Gastroesophageal sphincter (tissue), 4 donors: ENCODE measurements at places on chromosomes 6 and 20. TPM values are rescaled to one million over a fixed set of nuclear protein-coding genes. Genes with fewer than 3 reads are reported as not detected.

Gene MDFI
- total RNA-seq, result not detected

Gene SNAP91
- 9.4 TPM for total RNA-seq

Gene IYD
- total RNA-seq, result not detected

Gene MUC22
- total RNA-seq, result not detected

- no peak for ATAC-seq
Measured at GRCh38 chr6:10591422-10592160, 70.4 kb downstream of the GCNT2 start.

GRCh38 chr6:14516956-14517355 lies 399.4 kb downstream of the CD83 start:
- ATAC-seq, result peak; percentile 54

DNA sequence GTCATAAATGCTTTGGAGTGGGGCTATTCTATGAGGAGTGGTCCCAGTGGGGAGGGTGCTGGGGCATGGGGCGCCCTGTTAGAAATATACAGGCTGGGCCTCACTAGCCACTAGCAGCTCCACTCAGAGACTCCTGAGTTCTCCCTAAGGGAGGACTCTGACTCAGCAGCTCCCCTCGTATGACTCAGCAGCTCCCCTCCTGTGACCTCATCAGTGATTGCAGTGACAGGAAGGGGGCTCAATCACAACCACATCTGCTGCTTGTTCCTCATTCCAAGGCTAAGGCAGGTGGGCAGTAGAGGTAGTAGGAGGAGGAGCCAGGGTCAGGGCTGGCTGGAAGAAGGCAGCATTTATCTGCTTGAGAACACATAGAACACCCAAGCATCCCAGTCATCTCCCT lies 73.7 kb downstream of the PRND start:
- ATAC-seq, result peak; percentile 73

DNA sequence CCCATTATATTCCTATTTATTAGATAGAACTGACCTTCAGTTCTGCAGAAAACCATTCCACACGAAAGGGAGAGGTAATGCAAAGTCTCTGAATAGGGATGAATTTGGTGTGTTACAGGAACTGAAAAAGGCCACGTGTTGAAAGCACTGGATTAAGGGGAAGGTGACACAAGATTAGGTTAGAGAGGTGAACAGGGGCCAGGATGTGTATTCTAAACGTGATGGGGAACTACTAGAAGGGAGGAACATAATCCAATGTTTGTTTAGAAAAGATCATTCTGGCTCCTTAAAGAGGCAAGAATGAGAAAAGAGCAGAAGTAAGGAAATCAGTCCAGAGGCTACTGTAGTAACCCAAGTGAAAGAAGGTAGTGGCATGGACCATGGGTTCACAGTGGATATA lies 6.3 kb upstream of the ZKSCAN8 start:
- ATAC-seq, result no peak

DNA sequence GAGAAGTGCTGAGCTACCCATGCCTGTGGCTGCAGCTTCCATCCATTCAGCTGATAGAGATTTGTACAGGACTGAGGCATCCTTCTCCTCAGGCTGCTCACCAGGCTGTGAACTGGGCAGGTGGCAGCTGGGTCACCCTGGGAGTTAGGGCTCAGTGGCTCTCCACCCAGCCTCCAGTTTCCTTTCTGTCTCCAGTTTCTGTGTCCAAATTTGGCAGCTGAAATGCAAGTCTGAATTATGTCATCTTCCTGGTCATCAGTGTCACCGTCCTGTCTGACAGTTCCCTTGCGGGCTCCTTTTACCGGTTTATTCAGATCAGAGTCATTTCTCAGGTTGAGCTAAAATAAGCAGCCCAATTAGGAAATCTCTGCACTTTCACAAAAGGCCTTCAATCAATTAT lies 93.3 kb downstream of the EDN1 start:
- no peak for ATAC-seq

GRCh38 chr20:12014736-12015135 lies 97.0 kb downstream of the BTBD3 start:
- ATAC-seq, result no peak

- ATAC-seq, result no peak
Measured at GRCh38 chr6:110898111-110898510, 23.5 kb downstream of the AMD1 start.

DNA sequence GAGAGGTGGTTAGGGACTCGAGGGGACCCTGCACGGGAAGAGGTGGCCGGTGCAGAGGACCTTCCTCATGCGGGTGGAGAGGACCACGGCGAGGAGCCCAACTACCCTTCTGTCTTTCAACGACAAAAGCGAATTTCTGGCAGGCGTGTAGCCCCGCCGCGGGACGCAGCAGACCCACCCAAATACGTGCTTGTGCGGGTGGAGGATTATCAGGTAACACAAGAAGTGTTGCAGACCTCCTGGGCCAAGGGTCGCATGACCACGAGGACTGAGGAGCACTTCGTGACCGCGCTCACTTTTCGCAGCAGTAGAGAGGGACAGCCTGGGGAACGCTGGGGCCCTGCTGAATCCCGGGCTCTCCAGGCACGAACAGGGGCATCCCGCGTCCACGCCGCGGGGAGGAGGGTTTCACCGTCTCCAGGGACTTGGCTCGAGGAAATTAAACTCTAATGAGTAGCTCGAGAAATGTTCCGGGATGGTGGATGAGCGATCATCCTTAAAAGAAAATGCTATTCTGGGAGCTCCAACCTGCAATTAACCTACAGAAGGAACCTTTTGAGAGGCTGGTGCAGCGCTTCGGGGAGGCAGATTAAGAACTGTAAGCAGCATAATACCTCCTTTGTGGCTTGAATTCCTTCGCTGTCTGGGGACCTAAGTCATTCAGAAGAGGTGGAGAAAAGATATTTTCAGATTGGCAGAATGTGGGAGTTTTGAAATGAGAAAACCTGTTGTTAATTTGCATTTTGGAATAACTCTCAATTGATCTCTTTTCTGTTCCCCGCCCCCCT lies 804 bp downstream of the C6orf141 start:
- peak; percentile 32 for ATAC-seq

GRCh38 chr6:82954356-82954755 lies 111.3 kb downstream of the UBE3D start:
- no peak for ATAC-seq

GRCh38 chr6:12097791-12098190 lies 85.7 kb downstream of the HIVEP1 start:
- ATAC-seq, result no peak

GRCh38 chr6:27251606-27252251 lies 4.2 kb downstream of the PRSS16 start:
- peak; percentile 60 for ATAC-seq

GRCh38 chr20:45976086-45976485 lies 4.1 kb upstream of the ZNF335 start:
- ATAC-seq, result no peak

GRCh38 chr20:12946789-12947188 lies 62.0 kb upstream of the SPTLC3 start:
- ATAC-seq, result no peak
